Myocyte (in vitro differentiated cells): ENCODE measurements at places on chromosomes 2 and 18. TPM values are rescaled to one million over a fixed set of nuclear protein-coding genes. Genes with fewer than 3 reads are reported as not detected.

GRCh38 chr2:229154381-229154780, 116.7 kb downstream of the PID1 start:
- DNase-seq: peak; percentile 90

DNA sequence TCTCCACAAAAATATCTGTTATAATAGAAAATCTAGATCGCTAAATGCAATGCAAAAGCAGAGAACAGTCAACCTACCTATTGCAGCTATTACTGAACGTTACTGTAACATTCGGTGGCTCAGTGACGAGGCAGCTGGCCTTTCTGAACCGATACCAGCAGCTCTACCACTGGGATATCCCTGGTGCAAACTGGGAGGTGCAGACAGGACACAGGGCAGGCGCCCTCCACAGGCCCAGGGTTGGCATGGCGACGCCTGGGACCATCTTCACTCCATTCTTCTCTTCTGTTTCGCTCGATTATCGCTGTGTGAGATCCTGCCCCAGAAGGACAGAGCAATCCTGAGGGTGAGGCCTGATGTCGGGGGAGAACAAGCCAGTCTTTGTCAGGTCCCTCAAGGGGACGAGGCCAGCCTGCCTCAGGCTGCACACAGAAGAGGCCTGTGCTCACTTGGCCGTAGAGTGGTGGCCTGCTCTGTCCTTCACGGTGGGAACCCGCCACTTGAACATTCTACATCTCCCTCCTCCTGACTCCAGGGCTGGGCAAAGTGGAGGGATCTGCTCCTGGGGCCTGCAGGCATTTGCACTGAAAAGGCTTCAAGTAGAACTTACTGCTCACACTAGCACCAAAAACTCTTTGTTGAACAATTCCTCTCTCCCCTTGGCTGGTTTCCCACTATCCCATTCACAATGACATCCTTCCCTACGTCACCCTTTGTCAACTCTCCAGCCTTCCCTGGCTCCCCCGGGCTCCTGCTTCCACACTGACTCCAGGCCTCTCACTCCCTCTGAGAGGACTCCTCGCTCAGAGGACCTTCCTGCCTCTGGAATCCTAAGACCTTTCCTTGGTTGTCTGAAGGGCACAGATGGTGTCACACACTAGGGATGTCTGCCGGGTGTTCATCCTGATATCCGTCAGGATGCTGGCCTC, 49.7 kb downstream of the CYRIA start:
- DNase-seq: no peak

DNA sequence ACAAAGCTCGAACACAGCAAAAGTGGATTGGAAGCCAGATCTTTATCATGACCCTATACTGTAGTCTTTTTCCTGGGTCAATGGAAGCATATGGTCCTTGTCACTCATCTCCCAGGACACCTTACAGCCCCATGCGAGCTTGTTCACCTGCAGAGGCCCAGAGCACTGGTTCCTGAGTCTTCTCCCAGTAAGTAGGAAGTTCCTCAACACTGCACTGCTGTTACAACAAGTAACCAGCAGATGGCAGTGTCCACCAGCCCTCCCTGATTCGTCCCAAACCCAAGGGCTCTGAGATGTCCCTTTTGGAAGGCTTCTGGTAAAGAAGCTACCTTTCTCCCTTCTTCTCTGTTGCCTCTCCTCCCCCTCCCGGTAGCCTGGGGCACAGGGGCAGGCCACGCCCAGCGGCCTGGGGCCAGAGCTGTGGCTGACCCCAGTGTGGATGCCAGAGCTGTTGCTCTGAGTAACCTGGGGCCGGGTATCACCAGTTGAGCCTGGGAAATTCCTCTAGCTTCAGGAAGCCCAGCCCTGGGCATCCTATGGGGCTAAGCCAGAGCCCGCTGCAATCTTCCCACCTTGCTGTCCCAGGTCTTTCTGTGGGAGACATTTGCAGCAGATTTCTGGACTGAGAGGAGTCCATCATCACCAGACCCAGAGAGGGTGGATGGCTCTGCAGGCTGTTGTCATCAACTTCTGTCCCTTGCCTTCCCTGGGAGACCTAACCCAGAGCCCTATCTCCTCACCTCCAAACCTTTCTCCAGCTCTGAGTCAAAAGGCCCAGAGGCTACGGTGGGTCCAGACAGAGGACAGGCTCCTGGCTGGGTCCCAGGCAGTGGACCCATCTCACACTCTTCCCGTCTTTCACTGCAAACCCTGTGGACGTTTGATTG, 5.3 kb upstream of the GDF7 start:
- peak; percentile 78 for DNase-seq

- DNase-seq: peak; percentile 83
Observed at GRCh38 chr2:17813010-17813741, 3.1 kb upstream of the MSGN1 start.

GRCh38 chr2:46913471-46914381, 1.9 kb downstream of the MCFD2 start:
- peak; percentile 41 for DNase-seq

DNA sequence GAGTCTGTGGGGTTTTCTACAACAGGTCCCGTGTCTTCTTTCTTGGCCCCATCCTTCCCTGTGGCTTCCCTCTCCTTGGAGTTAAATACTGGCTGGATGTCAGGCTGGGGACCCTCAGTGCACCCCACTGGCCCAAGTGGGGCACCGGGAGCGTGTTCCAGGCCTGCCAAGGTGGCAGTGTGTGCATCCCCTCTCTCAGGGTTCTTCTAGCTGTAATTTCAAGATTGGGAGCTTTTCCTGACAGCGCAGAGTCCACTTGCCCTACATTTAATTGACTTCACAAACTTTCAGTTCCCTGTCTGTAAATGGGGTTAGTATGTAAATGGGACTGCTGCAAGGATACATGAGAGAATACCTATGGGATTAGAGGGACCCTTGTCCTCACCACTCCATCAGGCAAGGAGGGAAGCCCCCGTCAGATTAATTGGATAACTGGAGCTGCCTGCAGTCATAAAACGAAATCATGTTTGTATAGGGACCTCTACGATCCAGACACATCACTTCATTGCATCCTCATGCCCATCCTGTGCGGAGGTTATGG, 66.6 kb downstream of the IL1R2 start:
- no peak for DNase-seq

DNA sequence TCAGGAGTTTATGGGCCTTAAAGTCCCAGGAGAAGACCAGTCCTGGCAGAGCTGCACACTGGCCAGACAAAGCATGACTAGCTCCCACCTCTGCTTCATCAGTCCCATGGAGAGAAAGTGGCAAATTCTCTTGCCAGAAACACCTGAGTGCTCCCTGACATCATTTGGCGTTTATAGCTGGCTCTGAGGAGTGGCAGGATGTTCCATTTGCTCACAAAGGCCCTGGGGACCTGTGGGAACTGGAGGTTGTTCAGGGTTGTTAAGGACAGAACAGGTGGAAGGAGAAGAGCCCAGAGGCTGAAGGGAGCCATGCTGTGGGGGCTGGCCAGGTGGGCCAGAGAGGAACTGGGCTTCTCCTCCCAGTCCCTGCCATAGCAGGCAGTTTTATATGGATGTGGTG, 56.1 kb downstream of the RPL37A start:
- DNase-seq: peak; percentile 89

DNA sequence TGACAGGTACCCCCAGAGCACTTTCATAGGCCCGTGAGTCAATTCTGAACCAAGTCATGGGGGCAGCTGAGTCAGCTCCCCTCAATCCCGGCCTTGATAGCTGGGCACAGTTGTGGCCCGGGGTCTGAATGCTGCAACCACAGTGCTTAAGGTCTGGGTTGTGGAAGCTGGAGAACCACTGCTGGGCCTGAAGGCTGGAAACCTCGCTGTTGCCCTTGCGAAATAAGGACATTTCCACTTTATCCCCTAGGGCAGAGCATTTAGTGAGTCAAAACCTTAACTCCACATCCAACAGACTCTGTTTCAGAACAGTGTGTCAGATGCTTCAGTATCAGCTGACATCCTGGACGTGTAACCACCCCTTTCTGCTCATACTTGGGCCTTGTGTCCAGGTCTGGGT, 58.6 kb downstream of the SP110 start:
- DNase-seq: peak; percentile 14

The SERPINB10 gene
- total RNA-seq: not detected in 2 replicates

The MAP3K19 gene
- total RNA-seq: not detected in 2 replicates

The SIX2 gene
- 62.3 and 68.8 TPM in 2 replicates for total RNA-seq

The METAP1D gene
- total RNA-seq: 11.0 and 13.0 TPM in 2 replicates
